ENCODE measurements at places on chromosomes 13 and 19.

- no peak for DNase-seq
Observed at GRCh38 chr19:3544742-3545668, 6.0 kb downstream of the TEKTIP1 start.

GRCh38 chr19:16113727-16114126 is 2.0 kb downstream of the RAB8A start:
- DNase-seq, result no peak

GRCh38 chr13:61833228-61833627 is 417.6 kb upstream of the PCDH20 start:
- no peak for DNase-seq

DNA sequence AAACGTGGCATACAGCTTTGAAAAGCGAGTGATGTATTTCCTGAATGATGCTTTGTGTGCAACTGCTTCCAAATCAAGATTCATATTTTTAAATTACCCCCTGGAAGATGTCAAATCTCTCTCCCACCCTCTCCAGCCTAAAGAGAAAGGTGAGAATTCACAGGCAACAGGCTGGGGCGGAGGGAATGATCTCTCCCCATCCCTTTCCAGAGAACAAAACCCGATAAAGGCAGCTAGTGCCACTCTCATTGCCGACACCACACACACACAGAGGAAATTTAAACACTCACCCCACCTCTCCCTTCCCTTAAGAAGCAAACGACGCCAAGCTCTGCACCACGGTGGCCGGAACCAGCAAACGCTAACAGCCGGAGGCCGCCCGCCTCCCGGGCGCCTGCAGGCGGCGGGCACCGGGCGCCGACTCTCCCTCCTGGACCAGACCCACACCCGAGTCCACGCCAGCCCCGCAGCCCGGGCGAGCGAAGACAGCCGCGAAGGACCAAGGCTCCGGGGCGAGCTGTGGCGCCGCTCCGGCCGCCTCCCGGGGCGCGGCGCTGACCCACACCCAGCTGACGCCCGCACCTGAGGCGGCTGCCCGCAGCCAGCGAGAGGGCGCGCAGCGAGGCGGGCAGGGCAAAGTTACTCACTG is 477 bp downstream of the LNX2 start:
- DNase-seq, result no peak

GRCh38 chr19:17406046-17406886 is 836 bp upstream of the BST2 start:
- DNase-seq, result no peak

GRCh38 chr13:42048342-42048683 is at the start of gene DGKH:
DGKH (plus strand) TSS chr13:42048648; CDS start chr13:42048774, 126 bp downstream.
- DNase-seq, result no peak

DNA sequence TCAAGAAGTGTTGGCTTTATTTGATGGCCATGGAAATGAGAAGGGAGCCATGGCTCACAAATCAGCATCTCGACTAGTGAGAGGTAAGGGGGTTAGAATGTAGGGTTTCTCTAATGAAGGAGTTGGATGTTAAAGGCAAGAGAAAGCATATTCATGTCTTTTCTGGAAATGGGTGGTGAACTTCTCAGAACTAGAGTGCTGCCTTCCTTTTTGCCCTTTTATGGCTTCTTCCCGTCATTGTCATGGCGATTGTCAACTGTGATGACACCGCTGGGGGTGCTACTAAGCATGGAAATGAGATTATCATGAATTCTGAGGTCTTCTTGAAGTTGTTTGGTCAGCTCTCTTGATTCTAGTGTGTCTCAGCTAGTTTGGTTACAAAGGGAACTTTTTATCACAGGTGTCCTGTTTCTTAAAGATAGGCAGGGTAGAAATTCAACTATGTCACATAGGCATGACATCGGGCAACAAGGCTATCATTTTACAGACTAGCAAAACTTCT is 180.4 kb downstream of the LIG4 start:
- no peak for DNase-seq

DNA sequence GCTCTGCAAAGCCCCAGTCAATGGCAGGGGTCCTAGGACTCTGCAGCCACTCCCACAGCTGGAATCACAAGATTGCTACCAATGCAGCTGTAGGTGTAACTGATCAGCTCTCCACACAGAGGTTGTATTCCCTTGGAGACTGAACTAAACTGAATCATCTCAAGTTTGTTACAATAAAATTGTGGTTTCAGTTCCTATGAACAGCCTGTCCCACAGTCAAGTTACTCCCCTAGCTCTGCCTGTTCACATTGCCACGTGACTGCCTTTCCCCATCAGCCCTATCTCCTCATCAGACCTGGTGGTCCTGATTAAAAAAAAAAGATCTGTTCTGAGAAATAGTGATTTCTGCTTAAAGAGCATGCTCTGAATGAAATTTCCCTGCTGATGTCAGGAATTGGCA is 287.9 kb upstream of the NBEA start:
- no peak for DNase-seq

- no peak for DNase-seq
Observed at GRCh38 chr13:101648766-101649487, 196.5 kb downstream of the ITGBL1 start.

GRCh38 chr19:19270749-19271571 is 2.1 kb downstream of the TM6SF2 start:
- no peak for DNase-seq

DNA sequence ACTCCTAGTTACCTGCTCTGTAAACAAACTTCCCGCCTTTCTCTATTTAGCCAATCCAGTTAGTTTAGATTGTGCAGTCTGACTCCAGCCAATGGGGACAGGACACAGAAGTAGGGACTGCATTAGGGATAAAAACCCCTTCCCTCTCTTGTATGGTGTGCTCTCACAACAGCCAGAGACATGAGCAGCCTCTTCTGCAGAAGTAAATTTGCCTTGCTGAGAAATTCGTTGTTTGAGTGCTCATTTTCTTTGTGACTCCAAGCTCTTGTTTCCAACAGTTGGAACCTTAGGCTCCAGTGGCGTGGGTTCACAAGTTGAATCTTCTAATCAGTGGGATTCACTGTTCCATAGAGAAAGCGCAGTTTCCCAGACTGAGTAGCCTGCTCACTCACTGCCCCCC is 66.1 kb downstream of the ZNF93 start:
- no peak for DNase-seq

GRCh38 chr13:33633701-33634545 is 184.0 kb upstream of the RFC3 start:
- DNase-seq, result peak; percentile 94

- no peak for DNase-seq
Observed at GRCh38 chr13:58953638-58954037, 1210.1 kb downstream of the DIAPH3 start.

Measured in epithelial cell of prostate (primary cell).